Purkinje cell (primary cell): ENCODE measurements at places on chromosomes 3 and 15. TPM values are rescaled to one million over a fixed set of nuclear protein-coding genes. Genes with fewer than 3 reads are reported as not detected.

The MEIS2 gene
- 1.1 TPM in 2 replicates for polyA plus RNA-seq

The PTH1R gene
- polyA plus RNA-seq, result 2.5 and 3.0 TPM in 2 replicates

The OSTN gene
- 1.7 TPM in 1 of 2 replicates, not detected in the other for polyA plus RNA-seq

The C3orf22 gene
- not detected in 2 replicates for polyA plus RNA-seq

The DNAH12 gene
- 0.77 TPM in 1 of 2 replicates, not detected in the other for polyA plus RNA-seq

The TRPM1 gene
- polyA plus RNA-seq, result 0.39 TPM in 1 of 2 replicates, not detected in the other

The TLR9 gene
- not detected in 2 replicates for polyA plus RNA-seq

The GOLGA6L9 gene
- 1.4 and 2.7 TPM in 2 replicates for polyA plus RNA-seq

The SAMD7 gene
- not detected in 2 replicates for polyA plus RNA-seq

The MESP2 gene
- polyA plus RNA-seq, result not detected in 2 replicates
